ENCODE measurements at places on chromosomes 2 and 18. TPM values are rescaled to one million over a fixed set of nuclear protein-coding genes. Genes with fewer than 3 reads are reported as not detected.

Gene PKDCC
- total RNA-seq: 18.8 TPM

Gene INHA
- 0.51 TPM for total RNA-seq

Gene DSC1
- not detected for total RNA-seq

Gene SS18
- total RNA-seq: 52.8 TPM

Gene NEU2
- total RNA-seq: not detected

Gene DLX1
- total RNA-seq: 4.3 TPM

Gene RAB17
- 0.38 TPM for total RNA-seq

Gene ECEL1
- 0.22 TPM for total RNA-seq

Gene POTEJ
- total RNA-seq: not detected

Gene IL1B
- total RNA-seq: 0.40 TPM

Gene ARHGEF4
- 6.4 TPM for total RNA-seq

Gene RAB6C
- not detected for total RNA-seq

Gene SLC5A7
- total RNA-seq: not detected

Gene MYL12B
- total RNA-seq: 399 TPM

Gene ERICH2
- not detected for total RNA-seq

Gene FANCL
- 25.9 TPM for total RNA-seq

Gene FBXO48
- total RNA-seq: 0.49 TPM

Gene ALPI
- total RNA-seq: not detected

Gene PRSS56
- 0.27 TPM for total RNA-seq

Gene TUBB8B
- not detected for total RNA-seq

Gene KCNG2
- total RNA-seq: not detected

Gene EML6
- total RNA-seq: 1.00 TPM

Gene AKAIN1
- total RNA-seq: not detected

Gene CDK15
- total RNA-seq: not detected

Gene RUFY4
- total RNA-seq: not detected

Gene SCN7A
- not detected for total RNA-seq

Gene CYRIA
- 0.06 TPM for total RNA-seq

Gene ASXL3
- total RNA-seq: not detected

Gene UGT1A1
- 0.83 TPM for total RNA-seq

Gene IL36G
- not detected for total RNA-seq

Gene ERMN
- not detected for total RNA-seq

Gene ASB18
- total RNA-seq: not detected

Gene GALNT13
- 10.0 TPM for total RNA-seq

Gene SP140
- total RNA-seq: not detected

Gene GKN1
- 0.48 TPM for total RNA-seq

Gene CGREF1
- total RNA-seq: 7.3 TPM

Gene CCDC141
- total RNA-seq: not detected

Gene RND3
- 75.4 TPM for total RNA-seq

Gene NOL4
- total RNA-seq: not detected

Gene DCTN1
- total RNA-seq: 104 TPM

Gene TMEFF2
- total RNA-seq: 0.26 TPM

Gene IL36B
- not detected for total RNA-seq

Gene SLC16A14
- total RNA-seq: 1.4 TPM

Gene PDE1A
- not detected for total RNA-seq

Gene KIF3C
- total RNA-seq: 52.5 TPM

Gene PSTPIP2
- total RNA-seq: 0.23 TPM

Gene NTSR2
- total RNA-seq: not detected

Gene ST8SIA3
- total RNA-seq: not detected

Gene FOXI3
- total RNA-seq: not detected

Gene CFLAR
- 82.1 TPM for total RNA-seq

Gene SERPINB13
- not detected for total RNA-seq

Gene PPP4R3B
- 32.3 TPM for total RNA-seq

Gene COL6A3
- total RNA-seq: 0.09 TPM

Gene LCT
- 0.03 TPM for total RNA-seq

Gene HOXD3
- total RNA-seq: 0.14 TPM
